ENCODE measurements at places on chromosomes 4 and X.

DNA sequence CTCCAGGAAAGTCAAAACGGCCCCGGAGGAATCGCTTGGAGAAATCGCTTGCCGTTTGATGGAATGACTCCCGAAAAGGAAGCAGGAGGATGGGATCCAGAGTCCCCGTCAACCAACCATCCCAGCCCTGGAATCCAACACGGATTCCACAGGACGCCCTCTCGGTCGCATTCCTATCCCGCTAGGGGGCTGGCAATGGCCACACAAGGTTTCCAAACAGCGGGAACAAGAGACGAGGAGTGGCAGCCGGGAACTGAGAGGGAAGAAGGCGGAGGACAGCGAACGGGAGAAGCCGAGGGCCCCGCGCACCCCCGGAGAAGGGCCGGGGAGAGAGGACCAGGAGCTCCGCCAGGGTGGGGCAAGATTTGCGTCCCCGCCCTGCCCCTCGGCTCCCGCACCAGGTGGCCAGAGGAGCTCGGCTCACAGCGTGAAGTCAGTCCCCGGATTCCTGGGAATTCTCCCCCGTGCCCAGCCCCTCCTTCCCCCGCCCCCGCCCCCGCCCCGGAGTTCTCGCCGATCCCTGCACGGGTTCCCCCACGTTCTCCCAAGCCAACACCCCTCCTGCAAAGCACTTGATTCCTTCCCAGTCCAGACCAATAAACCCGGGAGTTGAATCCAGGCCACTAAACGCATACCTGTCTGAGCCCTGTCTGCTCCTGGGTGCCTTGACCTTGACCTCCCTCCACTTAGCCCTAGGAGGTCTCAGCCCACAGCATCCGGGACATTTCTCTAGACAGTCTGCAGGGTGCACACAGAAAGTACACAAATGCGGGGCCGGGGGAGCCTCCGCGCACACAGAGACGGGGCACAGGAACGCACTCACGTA lies 1.4 kb downstream of the PDZD4 start:
- no peak for DNase-seq

DNA sequence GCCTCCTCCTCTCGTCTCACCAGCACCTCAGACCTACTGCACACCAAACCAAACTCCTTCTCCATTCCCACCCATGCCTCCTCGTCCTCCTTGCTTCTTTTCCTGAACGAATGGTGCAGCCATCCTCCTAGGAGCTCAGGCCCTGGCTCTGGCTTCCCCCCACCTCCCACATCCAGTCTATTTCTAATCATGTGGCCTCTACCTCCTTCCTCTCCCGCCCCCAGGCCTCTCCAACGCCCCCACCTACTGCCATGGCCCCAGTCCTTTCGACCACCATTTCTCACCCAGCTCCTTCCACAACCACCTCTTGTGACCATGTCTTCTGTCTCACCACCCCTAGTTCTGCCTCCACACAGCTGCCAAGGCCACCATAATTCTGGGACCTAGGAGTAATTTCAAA lies 127.1 kb downstream of the PJA1 start:
- DNase-seq: no peak

- no peak for DNase-seq
Measured at GRCh38 chr4:158304694-158305093, 94.4 kb downstream of the TMEM144 start.

DNA sequence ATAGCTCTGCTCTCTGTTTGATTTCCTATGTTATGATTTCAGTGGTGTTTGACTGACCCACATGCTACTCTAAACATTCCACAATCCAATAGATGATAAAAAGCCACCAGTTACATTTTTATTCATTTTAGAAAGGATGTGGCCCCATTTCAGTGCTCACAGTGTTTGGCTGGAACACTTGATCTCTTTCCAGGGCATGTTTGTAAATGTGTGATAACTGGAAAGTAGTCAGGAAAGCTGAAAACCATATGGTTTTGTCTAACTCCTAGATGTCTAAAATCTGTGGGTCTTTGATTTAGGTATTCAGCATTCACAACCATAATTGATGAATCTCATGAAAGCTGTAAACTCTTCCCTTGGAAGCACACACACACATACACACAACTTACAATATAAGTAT lies 904.9 kb upstream of the AGA start:
- no peak for DNase-seq

DNA sequence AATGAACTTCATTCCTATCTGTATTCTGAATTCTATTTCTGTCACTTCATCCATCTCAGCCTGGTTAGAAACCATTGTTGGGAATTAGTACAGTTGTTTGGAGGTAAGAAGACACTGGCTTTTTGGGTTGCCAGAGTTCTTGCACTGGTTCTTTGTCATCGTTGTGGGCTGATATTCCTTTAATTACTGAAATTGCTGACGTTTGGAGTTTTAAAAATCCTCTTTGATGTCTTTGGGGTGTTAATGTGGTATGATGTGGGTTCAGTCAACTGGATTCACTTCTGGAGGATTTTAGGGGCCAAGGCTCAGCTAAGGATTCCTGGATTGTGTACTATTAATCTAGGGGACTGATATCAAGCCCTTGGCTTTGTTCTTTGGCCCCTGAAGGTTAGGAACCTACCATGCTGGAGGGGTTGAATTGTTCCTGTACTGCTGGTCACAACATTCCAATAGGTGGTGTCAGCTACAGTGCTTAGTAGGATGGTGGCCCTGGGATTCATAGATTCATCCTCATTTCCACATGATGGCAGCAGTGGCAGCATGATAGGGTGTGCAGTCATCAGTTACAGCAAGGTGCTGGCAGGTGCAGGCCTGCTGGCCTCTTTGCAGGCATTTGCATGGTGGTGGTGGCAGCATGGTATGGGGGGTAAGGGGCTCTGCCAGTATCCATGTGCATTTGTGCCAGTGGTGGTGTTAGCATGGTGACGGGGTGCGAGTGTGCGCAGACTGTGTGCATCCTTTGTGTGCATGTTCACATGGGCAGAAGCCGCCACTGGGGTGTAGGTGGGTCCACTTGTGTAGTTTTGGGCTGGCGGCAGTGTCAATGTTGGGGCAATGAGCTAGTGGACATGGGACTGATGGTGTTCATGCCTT lies 301.3 kb downstream of the TEX13C start:
- DNase-seq: no peak

GRCh38 chr4:139761461-139761860 lies 95.8 kb downstream of the MGST2 start:
- DNase-seq: peak; percentile 61

DNA sequence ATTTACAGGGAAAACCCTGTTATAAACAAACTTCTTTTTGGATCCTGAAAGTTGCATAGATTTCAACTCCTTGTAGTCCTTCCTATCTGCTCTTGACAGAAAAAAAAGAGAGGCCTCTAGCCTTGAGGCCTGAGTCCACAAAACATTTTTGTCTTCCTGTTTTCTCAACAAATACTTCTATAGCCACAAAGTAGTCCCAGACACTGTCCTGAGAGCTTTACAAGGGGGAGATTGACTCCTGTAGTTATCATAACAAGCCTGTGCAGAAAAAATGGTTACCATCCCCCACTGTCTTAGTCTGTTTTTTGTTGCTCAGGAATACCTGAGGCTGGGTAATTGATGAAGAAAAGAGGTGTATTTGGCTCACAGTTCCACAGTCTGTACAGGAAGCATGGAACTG lies 35.2 kb downstream of the PCDH7 start:
- no peak for DNase-seq

GRCh38 chr4:187251896-187252295 lies 528.2 kb upstream of the FAT1 start:
- DNase-seq: no peak

DNA sequence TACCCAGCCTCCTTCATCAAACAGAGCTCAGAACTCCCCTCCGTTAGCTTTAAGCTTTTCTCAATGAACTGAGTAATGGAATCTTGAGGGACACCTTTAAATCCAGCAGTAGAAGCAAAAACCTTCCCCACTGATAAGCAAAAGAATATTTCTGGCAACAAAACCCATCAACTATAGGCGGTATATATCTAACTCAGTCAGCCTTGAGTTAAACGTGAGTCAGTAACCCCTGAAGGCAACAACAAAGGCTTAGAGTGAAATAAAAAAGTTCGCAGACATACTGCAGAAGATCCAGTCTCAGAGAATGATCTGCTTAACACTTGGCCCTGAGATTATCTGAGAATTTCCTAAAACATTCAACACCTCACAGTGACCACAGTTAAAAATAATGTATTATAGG lies 77.2 kb downstream of the DMD start:
- DNase-seq: no peak

Data from kidney tubule cell (primary cell).